ENCODE measurements at places on chromosomes 3 and 15.

GRCh38 chr3:146888176-146888575 lies 283.0 kb upstream of the PLSCR5 start:
- H3K36me3 ChIP-seq: no peaks in the 10 kb centered on the region
- no peaks in the 10 kb centered on the region for H3K27me3 ChIP-seq
- no peaks in the 10 kb centered on the region for H3K4me1 ChIP-seq
- no peak overlapping the region for H3K4me3 ChIP-seq
- H3K27ac ChIP-seq: no peak overlapping the region

GRCh38 chr3:124097362-124098131 lies 105.6 kb upstream of the ROPN1 start:
- H3K4me1 ChIP-seq: no peaks in the 10 kb centered on the region
- no peak for DNase-seq
- no peak overlapping the region for H3K27ac ChIP-seq

- no peak for DNase-seq
- H3K4me1 ChIP-seq: no peaks in the 10 kb centered on the region
- no peak overlapping the region for H3K27ac ChIP-seq
- H3K4me3 ChIP-seq: no peak overlapping the region
- H3K27me3 ChIP-seq: no peaks in the 10 kb centered on the region
These were observed 194.5 kb downstream of the EFHB start for GRCh38 chr3:19739504-19739903.

- DNase-seq: no peak
- H3K4me3 ChIP-seq: no peak overlapping the region
- H3K27me3 ChIP-seq: no peaks in the 10 kb centered on the region
- no peaks in the 10 kb centered on the region for H3K4me1 ChIP-seq
These were observed 30.5 kb upstream of the TNFSF10 start for GRCh38 chr3:172553526-172554252.

- peaks cover 44% of the 10 kb centered on the region for H3K27me3 ChIP-seq
- H3K27ac ChIP-seq: no peak overlapping the region
- no peak for DNase-seq
- H3K36me3 ChIP-seq: no peaks in the 10 kb centered on the region
- no peak overlapping the region for H3K4me3 ChIP-seq
These were observed 47.3 kb downstream of the AQP9 start for GRCh38 chr15:58185439-58185838.

DNA sequence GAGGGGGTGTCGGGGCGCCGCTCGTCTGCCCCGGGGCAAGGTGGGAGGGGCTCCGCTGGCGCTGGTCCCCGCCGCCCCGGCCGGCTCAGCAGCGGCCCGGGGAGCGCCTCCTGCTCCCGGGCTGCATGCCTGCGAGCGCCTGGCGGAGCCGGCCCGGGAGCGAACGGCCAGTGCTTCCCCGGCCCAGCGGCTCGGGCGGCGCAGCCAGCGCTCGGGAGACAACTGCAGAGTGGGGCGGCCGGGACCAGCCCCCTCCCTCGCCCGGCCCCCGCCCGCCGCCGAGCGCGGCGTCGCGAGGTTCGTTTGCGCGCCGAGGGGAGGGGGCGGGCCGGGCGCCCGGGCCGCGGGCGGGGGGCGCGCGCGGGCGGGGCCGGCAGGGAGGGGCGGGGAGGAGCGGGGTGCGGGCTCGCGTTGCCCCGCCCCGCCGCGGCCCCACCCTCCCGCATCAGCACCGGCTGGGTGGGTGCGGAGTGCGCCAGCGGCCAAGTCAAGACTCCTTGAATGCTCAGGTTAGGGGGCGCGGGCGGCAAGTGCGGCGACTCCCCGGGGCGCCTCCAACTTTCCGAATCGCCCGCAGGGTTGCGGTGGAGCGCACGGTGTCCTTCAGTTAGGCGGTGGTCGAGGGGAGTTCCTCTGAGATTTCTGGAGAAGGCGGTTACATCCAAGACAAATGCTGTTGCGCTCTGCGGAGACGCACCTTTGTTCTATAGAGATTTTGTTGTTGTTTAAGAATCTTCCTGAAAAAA lies at the start of gene RGMA:
TSS of gene RGMA (minus strand) at position 231 of the 746 bp plus-strand sequence. CDS start 279 bp downstream, outside the sequence.
- no peaks in the 10 kb centered on the region for H3K36me3 ChIP-seq
- peak within 1 kb of the TSS; percentile 77 for H3K27ac ChIP-seq
- peak within 1 kb of the TSS; percentile 80 for H3K4me3 ChIP-seq
- H3K27me3 ChIP-seq: peaks cover 47% of the 10 kb centered on the region
- H3K4me1 ChIP-seq: peaks cover 10% of the 10 kb centered on the region

GRCh38 chr3:190585805-190586630 lies 72.1 kb downstream of the IL1RAP start:
- peaks cover 20% of the 10 kb centered on the region for H3K4me1 ChIP-seq
- H3K27ac ChIP-seq: peak overlapping the region; percentile 81
- H3K36me3 ChIP-seq: peaks cover 11% of the 10 kb centered on the region
- H3K4me3 ChIP-seq: peak overlapping the region; percentile 55

- H3K27me3 ChIP-seq: no peaks in the 10 kb centered on the region
- H3K4me3 ChIP-seq: no peak overlapping the region
- H3K27ac ChIP-seq: no peak overlapping the region
- H3K36me3 ChIP-seq: no peaks in the 10 kb centered on the region
- no peak for DNase-seq
These were observed 458.8 kb upstream of the SEMA6D start for GRCh38 chr15:47258521-47258920.

GRCh38 chr3:194185221-194185620 lies 49.3 kb downstream of the HES1 start:
- no peaks in the 10 kb centered on the region for H3K36me3 ChIP-seq

GRCh38 chr3:71107926-71108325 lies 475.6 kb downstream of the FOXP1 start:
- H3K4me3 ChIP-seq: no peak overlapping the region
- H3K27ac ChIP-seq: peak overlapping the region; percentile 25
- H3K36me3 ChIP-seq: peaks cover 43% of the 10 kb centered on the region

DNA sequence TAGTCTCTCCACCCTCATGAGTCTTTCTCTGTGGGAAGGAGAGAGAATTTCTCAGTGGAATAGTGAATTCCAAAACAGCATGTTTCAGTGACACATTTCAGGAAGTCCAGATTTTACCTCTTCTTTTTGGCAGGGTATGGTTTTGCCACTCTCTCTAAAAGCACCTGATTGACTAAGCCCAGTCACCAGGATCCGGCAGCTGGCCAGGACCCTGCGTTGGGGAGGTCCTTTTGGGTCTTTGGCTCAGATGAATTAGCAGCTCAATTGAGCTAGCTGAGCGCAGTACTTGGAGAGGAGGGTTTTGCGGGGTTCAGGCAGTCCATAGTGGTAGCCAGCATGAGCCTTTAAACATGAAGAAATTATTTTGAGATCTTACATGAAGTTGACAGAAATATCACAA lies 548.2 kb downstream of the PDCD6IP start:
- no peak for DNase-seq
- no peaks in the 10 kb centered on the region for H3K36me3 ChIP-seq
- H3K4me1 ChIP-seq: no peaks in the 10 kb centered on the region
- no peak overlapping the region for H3K4me3 ChIP-seq
- no peak overlapping the region for H3K27ac ChIP-seq

- H3K27ac ChIP-seq: no peak overlapping the region
- DNase-seq: no peak
- no peaks in the 10 kb centered on the region for H3K27me3 ChIP-seq
- H3K36me3 ChIP-seq: peaks cover 18% of the 10 kb centered on the region
- H3K4me3 ChIP-seq: peak overlapping the region; percentile 66
- H3K4me1 ChIP-seq: peaks cover 56% of the 10 kb centered on the region
These were observed 3.0 kb downstream of the MEF2A start for GRCh38 chr15:99568625-99569352.

DNA sequence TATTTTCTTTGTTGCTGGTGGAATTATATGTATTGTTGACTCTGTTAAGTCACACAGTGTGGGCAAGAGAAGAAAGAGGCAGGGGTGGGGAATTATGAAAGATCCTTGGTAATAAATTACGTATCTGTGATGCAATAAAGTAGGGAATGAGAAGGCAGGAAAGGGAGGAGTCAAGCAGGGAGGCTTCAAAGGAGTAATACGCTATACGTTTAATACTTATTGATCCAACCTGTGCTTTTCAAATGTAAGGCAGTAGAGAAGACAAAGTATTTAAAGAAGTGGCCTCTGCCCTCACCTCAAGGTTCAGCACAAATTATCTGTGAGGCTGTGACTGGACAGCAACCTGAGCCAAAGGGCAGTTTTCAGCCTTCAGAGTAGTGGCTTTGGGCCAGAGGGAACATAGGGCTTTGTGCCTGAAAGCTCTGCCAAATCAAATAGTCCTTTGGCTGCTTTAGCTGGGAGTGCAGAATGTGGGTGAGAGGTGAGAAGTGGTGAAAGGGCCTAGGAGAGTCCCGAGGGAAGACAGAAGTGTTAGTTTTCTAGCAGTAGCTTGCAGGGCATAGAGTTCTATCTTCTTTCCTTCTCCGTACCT lies 1.2 kb upstream of the PLIN1 start:
- no peak overlapping the region for H3K27ac ChIP-seq
- H3K4me3 ChIP-seq: no peak overlapping the region
- H3K27me3 ChIP-seq: no peaks in the 10 kb centered on the region
- DNase-seq: no peak
- H3K36me3 ChIP-seq: peaks cover 4% of the 10 kb centered on the region

- H3K4me1 ChIP-seq: peaks cover 74% of the 10 kb centered on the region
- peak; percentile 83 for DNase-seq
- peak overlapping the region; percentile 96 for H3K27ac ChIP-seq
- H3K27me3 ChIP-seq: no peaks in the 10 kb centered on the region
These were observed 106.1 kb downstream of the OXNAD1 start for GRCh38 chr3:16370872-16371740.

- DNase-seq: no peak
- no peaks in the 10 kb centered on the region for H3K27me3 ChIP-seq
- H3K4me1 ChIP-seq: peaks cover 6% of the 10 kb centered on the region
- peaks cover 2% of the 10 kb centered on the region for H3K36me3 ChIP-seq
- H3K4me3 ChIP-seq: no peak overlapping the region
- no peak overlapping the region for H3K27ac ChIP-seq
These were observed 427.5 kb upstream of the TBL1XR1 start for GRCh38 chr3:177624528-177625495.

- no peak for DNase-seq
- no peak overlapping the region for H3K4me3 ChIP-seq
- H3K27ac ChIP-seq: no peak overlapping the region
- H3K36me3 ChIP-seq: no peaks in the 10 kb centered on the region
- H3K4me1 ChIP-seq: no peaks in the 10 kb centered on the region
These were observed 211.7 kb downstream of the DTWD1 start for GRCh38 chr15:49832511-49832910.

- H3K4me3 ChIP-seq: peak overlapping the region; percentile 63
- H3K4me1 ChIP-seq: peaks cover 33% of the 10 kb centered on the region
- H3K27ac ChIP-seq: no peak overlapping the region
- H3K27me3 ChIP-seq: peaks cover 66% of the 10 kb centered on the region
- H3K36me3 ChIP-seq: no peaks in the 10 kb centered on the region
These were observed 3.1 kb upstream of the DLL4 start for GRCh38 chr15:40925863-40926658.

- no peak overlapping the region for H3K27ac ChIP-seq
- H3K27me3 ChIP-seq: peaks cover 61% of the 10 kb centered on the region
- no peak for DNase-seq
These were observed 74.3 kb upstream of the ANKRD34C start for GRCh38 chr15:79208179-79208578.

- H3K27me3 ChIP-seq: no peaks in the 10 kb centered on the region
- no peaks in the 10 kb centered on the region for H3K4me1 ChIP-seq
- H3K36me3 ChIP-seq: no peaks in the 10 kb centered on the region
- DNase-seq: no peak
- H3K27ac ChIP-seq: no peak overlapping the region
These were observed 483.9 kb downstream of the PYDC2 start for GRCh38 chr3:191944835-191945234.

GRCh38 chr3:171257251-171258203 lies 202.7 kb downstream of the TNIK start:
- H3K4me3 ChIP-seq: no peak overlapping the region
- no peak overlapping the region for H3K27ac ChIP-seq
- no peaks in the 10 kb centered on the region for H3K36me3 ChIP-seq
- H3K4me1 ChIP-seq: peaks cover 20% of the 10 kb centered on the region
- DNase-seq: no peak

DNA sequence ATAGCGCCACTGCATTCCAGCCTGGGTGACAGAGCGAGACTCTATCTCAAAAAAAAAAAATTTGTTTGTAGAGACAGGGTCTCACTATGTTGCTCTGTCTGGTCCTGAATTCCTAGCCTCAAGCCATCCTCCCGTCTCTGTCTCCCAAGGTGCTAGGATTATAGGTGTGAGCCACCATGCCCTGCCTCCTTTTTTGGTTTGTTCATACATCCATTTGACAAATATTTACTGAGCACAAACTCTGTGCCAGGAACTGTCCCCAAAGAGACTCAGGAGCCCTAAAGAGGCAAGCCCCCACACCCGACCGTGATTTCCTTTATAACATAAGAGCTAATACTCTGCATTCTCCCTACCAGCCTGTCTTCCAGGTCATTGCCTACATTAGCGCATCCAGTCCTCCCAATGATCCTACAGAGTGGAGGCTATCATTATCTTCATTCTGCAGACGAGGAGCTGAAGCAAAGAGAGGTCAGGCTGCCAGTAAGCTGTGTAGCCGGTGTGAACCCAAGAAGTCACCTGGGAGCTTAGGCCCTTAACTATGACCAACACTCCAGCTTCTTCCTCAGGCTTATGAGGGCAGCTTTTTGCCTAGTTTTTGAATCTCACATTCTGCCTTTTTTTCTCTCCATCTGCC lies 6.3 kb upstream of the PXK start:
- no peak for DNase-seq
- H3K36me3 ChIP-seq: peaks cover 9% of the 10 kb centered on the region
- H3K4me3 ChIP-seq: no peak overlapping the region
- no peaks in the 10 kb centered on the region for H3K27me3 ChIP-seq

DNA sequence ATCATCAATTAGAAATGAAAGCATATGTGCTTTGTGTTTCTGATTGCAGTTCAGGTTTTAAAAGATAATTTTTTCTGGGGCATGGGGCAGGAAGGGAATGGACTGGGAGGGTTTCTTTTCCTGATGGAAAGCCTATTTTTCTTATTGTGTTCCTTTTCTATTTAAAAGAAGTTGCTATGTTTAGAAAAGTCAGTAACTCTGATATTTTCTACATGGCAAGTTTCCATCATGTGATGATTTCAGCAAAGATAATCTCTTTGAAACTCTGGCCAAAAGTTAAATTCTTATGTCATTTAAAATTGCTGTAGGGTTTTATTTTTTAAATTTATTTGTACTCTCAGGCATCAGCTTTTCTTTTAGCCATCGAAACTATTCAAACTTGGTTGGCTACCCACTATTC lies 601.2 kb downstream of the FOXP1 start:
- H3K4me1 ChIP-seq: peaks cover 21% of the 10 kb centered on the region
- DNase-seq: no peak
- no peaks in the 10 kb centered on the region for H3K27me3 ChIP-seq
- peak overlapping the region; percentile 79 for H3K27ac ChIP-seq

DNA sequence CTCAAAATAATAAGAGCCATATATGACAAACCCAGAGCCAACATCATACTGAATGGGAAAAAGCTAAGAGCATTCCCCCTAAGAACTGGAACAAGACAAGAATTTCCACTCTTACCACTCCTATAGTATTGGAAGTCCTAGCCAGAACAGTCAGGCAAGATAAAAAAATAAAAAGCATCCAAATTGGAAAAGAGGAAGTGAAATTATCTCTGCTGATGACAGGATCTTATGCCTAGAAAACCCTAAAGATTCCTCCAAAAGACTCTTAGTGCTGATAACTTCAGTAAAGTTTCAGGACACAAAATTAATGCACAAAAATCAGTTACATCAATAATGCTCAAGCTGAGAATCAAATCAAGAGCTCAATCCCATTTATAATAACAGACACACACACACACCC lies 45.9 kb upstream of the SLC2A2 start:
- H3K4me3 ChIP-seq: no peak overlapping the region
- no peaks in the 10 kb centered on the region for H3K36me3 ChIP-seq
- peaks cover 2% of the 10 kb centered on the region for H3K4me1 ChIP-seq
- H3K27ac ChIP-seq: no peak overlapping the region
- no peaks in the 10 kb centered on the region for H3K27me3 ChIP-seq
